IMR-90 (cell line): ENCODE measurements at places on chromosomes 2 and 18. TPM values are rescaled to one million over a fixed set of nuclear protein-coding genes. Genes with fewer than 3 reads are reported as not detected.

The MAL gene
- not detected in 2 replicates for total RNA-seq

The SLC11A1 gene
- total RNA-seq, result under 0.01 TPM in 2 replicates

The TEKT4 gene
- total RNA-seq, result not detected in 2 replicates

The MARCO gene
- not detected in 2 replicates for total RNA-seq

The MAP3K19 gene
- not detected in 2 replicates for total RNA-seq
